ENCODE measurements at places on chromosomes 3 and 15.

DNA sequence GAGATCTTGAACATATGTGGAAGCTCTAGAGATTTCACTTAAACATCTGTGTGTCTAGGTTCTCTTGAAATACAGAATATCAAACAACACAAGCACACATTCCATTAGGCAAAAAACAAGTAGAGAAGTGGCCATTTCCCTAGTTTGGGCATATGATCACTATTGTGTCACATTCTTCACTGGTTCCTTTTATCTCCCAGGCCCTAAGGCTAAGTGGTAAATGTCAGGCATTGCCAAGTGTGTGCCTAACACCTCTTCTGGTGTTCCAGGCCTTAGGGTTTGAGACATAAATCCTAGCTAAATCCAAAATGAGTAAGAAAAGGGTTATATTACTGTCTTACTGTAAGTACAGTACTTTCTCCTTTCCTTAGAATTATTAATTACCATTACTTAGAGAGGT is 880.1 kb downstream of the PDCD6IP start:
- no peak for DNase-seq

- DNase-seq: no peak
Observed at GRCh38 chr3:62209101-62209500, 164.2 kb downstream of the FEZF2 start.

- no peak for DNase-seq
Observed at GRCh38 chr3:194908496-194908895, 222.8 kb downstream of the FAM43A start.

DNA sequence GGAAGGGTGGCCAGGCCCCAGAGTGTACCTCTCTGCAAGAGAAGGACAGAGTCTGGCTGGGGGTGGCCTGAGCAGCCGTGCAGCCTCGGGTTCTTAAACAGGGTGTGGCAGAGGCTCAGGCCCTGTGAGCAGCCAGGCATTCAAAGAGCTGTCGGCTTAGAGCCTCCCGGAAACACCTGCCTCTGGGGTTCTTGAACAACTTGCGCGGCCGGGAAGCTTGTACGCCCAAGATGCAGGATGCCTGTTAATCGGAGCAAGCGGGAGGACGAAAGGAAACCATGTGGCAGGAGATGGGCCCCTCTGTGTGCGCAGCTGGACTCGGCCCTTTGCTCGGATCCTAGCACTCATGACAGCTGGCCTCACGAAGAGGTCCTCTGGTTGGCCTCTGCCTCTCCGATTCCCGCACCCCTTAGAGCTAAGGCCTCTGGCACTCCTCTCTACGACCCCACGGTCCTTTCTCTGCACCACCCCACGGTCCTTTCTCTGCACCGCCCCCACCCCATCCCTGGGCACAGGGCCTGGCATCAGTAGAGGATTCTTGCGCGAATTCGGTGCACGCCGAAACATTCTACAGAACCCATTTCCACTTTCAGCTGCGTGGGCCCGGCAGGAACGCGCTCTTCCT is 23.9 kb upstream of the TXNRD3 start:
- no peak for DNase-seq

- no peak for DNase-seq
Observed at GRCh38 chr3:183306798-183307671, 54.0 kb downstream of the B3GNT5 start.

GRCh38 chr3:123090728-123091531 is 24.1 kb downstream of the PDIA5 start:
- no peak for DNase-seq

- no peak for DNase-seq
Observed at GRCh38 chr15:48759921-48760320, 50.9 kb downstream of the CEP152 start.

DNA sequence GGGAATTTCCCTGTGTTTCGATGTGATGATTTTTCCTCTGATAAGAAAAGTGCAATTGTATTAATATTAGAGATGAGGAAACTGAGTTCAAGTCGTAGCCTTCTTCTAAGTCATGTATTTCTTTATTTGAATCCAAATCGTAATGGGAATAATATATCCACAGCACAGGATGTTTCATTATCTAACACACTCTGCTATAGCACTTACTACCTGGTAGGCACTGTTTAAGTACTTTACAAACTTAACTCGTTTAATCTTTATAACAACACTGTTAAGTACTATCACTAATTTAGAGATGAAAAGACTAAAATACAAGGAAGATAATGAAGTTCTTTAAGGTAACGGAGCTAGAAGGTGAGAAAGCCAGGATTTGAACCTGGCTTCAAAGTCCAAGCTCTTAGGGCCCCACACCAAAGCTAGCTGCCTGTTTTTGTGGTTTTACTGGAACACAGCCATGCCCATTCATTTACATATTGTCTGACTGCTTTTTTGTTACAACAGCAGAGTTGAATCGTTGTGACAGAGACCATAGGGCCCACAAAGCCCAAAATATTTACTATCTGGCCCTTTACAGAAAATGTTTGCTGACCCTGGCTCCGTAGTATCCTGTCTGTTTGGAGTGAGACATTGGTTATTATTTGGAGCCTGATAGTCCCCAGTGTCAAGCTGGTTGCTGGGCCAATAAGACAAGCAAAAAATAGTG is 9.6 kb upstream of the ATP13A3 start:
- DNase-seq: no peak

- DNase-seq: peak; percentile 27
Observed at GRCh38 chr3:114221165-114221880, 16.1 kb downstream of the ZNF80 start.

DNA sequence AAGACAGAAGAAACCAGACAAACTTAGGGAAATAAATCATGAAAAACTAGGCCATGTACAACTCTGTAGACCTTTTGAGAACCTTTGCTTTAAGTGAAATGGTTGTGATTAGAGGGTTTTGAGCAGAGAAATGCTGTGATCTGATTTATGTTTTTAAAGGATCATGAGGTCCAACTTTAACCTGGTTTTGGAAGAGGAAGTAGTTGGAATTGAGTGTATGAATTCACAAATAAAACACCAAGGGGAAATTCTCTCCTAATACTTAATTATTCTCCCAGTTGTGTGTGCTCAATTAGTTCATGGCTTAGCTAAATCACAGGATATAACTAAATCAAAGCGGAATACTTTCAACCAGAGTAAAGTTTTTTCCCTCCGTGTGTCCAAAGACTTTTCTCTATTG is 45.5 kb upstream of the MCF2L2 start:
- DNase-seq: no peak

GRCh38 chr15:31472636-31473384 is 146.2 kb downstream of the KLF13 start:
- peak; percentile 30 for DNase-seq

- DNase-seq: no peak
Observed at GRCh38 chr3:64686446-64686908, 1.3 kb downstream of the ADAMTS9 start.

DNA sequence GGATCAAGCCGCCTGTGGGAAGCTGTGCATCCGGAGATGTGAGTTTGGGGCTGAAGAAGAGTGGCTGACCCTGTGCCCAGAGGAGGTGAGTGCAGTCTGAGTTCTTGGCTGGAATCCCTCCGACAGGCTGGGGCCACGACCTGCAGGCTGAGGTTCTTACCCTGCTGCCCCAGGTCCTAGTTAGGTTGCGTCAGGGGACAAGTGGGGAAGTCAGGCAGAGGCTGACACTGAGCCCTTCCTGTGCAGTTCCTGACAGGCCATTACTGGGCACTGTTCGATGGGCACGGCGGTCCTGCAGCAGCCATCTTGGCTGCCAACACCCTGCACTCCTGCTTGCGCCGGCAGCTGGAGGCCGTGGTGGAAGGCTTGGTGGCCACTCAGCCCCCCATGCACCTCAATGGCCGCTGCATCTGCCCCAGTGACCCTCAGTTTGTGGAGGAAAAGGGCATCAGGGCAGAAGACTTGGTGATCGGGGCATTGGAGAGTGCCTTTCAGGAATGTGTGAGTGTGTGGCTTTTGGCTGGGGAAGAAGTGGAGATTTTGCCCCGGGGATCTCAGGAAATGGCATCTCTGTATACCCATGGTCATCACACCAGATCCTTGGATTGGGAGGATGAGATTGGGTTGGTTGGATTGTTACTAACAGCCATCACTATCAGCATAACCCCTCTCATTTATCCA is 1.3 kb downstream of the PPM1M start:
- no peak for DNase-seq

- DNase-seq: no peak
Observed at GRCh38 chr3:107604057-107604822, 81.5 kb downstream of the BBX start.

GRCh38 chr3:54736459-54736858 is 191.4 kb downstream of the LRTM1 start:
- no peak for DNase-seq

DNA sequence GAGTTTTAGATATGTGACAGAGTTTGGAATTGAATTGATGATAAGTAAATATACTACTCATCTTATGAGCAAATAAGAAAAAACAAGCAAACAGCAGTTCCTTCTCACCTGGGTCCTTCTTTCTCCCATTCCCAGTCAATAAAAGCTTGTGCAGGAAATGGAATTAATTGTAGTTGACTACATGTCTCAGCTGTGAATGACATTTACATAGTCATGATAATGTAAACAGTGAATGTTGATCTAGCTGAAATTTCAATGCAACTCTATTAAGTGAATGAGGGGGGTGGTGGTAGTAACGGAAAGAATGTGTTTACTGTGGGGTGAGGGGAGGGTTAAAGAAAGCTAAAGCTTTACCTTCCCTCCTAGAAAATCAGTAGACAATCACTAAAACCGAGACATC is 76.2 kb downstream of the NFKBIZ start:
- DNase-seq: no peak
